ENCODE measurements at places on chromosomes 13 and 19.

DNA sequence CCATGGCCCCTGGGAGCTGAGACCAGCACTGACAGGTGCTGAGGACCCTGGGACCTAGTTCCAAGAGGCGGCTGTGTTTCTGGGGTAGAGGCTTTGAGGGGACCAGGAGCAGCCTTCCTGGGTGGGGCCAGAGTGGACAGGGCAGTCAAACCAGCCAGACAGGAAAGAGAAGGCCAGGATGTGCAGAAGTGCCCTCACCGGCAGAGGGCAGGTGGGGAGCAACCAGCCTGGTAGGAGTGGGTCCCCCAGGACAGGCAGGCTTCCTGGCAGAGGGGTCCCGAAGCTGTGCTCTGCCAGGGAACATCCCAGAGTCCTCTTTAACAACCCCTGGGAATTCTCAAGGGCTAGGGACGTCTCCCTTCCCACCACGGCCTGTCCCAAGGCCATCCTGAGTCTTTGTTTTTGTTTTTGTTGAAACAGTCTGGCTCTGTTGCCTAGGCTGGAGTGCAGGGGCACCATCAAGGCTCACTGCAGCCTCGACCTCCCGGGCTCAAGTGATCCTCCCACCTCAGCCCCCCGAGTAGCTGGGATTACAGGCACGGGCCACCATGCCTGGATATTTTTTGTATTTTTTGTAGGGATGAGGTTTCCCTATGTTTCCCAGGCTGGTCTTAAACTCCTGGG is 3.0 kb upstream of the HIPK4 start:
- DNase-seq: no peak

GRCh38 chr19:10915130-10916091 is 13.0 kb downstream of the YIPF2 start:
- DNase-seq: no peak

DNA sequence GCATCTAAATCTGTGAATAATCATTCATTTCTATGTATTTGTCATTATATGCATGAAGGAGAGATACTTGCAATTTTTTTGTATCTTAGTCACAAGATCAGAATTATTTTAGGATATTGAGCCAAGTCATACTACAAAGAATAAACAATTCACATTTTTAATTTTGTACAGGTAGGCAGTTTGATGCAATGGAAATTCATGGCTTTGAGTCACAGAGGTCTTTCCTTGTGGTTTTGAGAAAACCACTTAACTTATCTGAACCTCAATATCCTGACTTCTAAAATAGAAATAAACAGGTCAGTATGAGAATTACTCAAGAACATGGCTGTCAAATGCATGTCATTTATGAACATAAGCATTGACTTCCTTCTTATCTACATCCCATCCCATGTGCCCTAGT is 221.4 kb upstream of the SLC10A2 start:
- DNase-seq: no peak

GRCh38 chr19:6674868-6675305 is 4.9 kb upstream of the TNFSF14 start:
- peak; percentile 83 for DNase-seq

DNA sequence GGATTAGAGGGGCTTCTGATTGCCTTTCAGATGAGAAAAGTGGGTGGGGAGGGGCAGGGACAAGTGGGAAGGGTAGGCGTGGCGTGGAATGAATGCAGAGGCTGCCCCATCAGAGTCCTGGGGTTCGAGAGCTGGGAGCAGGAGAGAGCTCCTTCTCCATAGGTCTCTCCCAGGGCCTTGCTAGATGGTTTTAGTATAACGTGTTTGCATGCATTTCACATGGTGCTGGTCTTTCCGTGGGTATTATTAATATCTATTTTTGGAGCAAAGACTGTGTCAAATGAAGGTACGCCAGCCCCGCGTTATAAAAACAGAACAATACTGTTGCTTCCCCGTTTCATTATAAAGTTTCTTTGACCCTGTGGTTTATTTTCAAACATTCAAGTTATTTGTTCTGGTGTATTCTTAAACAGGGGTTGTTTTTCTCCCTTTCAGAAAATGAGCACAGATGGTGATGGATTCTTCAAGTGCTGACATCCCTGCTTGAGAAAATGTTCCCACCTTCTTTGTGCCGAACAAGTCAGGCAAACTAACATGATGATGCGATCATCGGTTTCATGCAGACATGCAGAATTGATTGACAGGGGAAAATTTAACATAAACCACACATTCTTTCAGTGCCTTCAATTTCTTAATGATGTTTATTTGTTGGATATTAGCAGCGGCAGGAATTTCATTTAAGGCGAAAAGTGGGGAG is 62.1 kb upstream of the ZNF536 start:
- no peak for DNase-seq

GRCh38 chr19:52522551-52522950 is 4.9 kb upstream of the ZNF808 start:
- DNase-seq: no peak

GRCh38 chr19:9008667-9009066 is 1.5 kb downstream of the MUC16 start:
- DNase-seq: no peak

DNA sequence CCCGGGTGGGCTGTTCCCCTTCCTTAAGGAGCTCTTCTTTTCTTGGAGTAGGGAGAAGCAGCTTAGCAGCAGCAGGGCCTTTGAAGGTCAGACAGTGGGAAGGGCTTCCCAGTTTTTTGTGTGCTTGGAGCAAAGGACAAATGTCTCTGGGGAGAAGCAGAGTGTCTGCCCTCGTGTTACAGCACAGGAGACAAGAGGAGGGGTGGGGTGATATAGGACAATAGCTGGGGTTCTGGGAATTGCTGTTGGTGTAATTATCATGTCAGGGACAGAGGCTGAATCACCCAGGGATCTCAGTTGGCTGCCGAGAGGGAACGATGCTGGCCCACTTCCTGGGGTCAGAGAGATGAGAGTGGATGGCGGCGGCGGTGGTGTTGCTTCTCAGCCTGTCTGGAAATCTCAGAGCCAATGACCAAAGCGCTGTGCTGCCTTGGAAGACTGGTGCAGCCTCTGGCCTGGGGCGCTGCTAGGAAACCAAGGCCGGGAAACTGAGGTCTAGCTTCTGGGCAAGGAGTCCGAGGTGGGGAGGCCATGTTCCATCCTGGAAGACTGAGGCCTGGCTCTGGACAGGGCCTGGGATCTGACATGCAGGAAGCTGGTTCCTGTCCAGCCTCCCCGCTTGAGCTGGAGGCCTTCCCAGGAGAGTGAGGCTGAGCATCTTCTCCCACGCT is 1.2 kb downstream of the INAFM1 start:
- no peak for DNase-seq

GRCh38 chr13:96794669-96795068 is 199.6 kb downstream of the OXGR1 start:
- no peak for DNase-seq

DNA sequence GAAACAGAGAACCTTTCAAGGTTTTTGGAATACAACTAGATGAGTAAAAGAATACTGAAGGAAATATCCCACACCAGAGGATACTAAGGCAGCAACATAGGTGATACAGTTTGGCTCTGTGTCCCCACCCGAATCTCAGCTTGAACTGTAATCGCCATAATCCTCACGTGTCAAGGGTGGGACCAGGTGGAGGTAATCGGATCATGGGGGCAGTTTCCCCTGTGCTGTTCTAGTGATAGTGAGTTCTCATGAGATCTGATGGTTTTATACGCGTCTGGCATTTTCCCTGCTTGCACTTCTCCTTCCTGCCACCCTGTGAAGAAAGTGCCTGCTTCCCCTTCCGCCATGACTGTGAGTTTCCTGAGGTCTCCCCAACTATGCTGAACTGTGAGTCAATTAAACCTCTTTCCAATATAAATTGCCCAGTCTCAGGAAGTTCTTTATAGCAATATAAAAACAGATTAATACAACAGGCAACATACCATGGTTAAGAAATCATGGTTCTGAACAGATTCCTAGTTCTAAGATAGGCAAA is 97.0 kb downstream of the ABCC4 start:
- no peak for DNase-seq

DNA sequence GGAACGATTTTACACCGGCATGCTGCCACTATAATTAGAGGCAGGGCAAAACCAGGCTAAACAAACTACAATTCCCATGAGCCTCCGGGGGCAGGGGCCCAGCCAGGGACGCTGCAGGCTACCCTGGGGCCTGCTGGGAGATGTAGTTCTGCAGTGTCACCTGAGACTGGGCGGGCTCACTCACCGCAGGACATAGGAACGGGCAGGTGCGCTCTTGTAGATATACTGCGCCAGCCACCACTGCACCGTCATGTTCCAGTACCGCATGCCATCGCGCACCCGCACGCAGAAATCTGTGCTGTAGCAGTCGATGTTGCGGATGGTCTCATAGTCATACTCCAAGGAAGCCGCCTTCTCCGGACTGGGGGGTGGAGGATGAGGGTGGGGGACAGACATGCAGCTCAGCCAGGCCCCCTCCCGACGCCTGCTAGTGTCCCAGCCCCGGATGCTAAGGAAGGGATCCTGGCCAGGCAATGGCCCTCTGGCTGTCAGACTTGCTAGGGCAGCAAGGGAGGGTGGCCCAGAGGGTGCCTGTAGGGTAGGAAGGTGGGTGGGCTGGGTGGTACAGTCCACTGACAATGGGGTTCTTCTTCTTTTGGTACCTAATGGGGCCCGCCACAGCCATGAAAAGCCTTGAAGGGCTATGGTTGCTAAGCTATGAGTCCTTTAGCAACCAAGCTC is 5.8 kb upstream of the TMC4 start:
- no peak for DNase-seq

DNA sequence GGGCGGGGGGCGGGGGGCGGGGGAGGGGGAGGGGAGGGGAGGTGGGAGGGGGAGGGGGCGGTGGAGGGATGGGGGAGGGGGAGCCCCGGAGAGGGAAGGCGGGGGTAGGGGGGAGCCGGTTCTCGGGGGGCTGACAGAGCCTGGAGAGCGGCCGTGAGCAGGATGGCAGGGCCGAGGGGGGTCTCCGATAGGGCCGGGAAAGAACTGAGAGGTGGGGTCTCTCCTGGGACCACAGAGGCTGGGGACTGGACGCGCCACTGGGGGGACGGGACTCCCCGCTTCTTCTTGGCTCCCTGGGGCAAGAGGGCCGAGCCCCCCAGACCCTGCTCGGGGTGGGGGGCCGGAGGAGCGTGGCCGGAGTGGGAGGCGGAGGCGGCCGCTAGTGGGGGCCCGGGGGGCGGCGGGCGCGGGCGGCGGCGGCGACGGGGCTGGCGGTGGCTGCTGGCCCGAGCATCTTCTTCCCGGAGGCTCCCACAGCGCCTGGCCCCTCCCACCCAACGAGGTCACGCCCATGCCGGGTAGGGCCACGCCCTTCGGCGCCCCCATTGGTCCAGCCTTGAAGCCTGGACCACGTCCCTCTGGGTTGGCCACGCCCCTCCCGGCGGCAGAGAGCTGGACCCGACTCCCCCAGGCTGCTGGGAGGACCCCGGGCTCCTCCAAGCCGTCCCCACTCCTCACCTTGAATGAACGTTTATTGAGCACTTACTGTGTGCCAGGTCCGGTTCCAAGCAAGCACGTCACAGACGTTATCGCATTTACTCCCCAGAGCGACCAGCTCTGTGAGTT is at the start of gene NOVA2:
Gene NOVA2, minus strand, starts transcription at position 313 of the 786 bp plus-strand sequence. CDS start 514 bp downstream, outside the sequence.
- DNase-seq: peak; percentile 62

- peak; percentile 51 for DNase-seq
Observed at GRCh38 chr13:112688560-112689302, 1.1 kb upstream of the ATP11A start.
